ENCODE measurements at places on chromosomes 7 and 10. TPM values are rescaled to one million over a fixed set of nuclear protein-coding genes. Genes with fewer than 3 reads are reported as not detected.

FBXO24 gene
- not detected for total RNA-seq

DNA sequence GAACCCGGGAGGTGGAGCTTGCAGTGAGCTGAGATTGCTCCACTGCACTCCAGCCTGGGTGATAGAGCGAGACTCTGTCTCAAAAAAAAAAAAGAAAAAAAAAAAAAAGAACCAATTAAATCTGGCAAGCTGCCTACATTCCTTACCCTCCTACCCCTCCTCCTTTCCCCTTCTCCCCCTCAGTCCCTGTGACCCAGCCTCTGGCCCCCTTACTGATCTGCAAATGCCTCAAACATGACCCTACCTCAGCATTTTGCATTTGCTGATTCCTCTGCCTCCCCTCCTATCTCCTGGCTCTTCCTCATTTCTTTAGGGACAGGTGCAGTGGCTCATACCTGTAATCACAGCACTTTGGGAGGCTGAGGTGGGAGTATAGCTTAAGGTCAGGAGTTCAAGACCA is 19.3 kb downstream of the CDHR3 start:
- no peaks in the 10 kb centered on the region for H3K36me3 ChIP-seq
- no peak overlapping the region for H3K4me3 ChIP-seq
- no peak overlapping the region for H3K27ac ChIP-seq

DNA sequence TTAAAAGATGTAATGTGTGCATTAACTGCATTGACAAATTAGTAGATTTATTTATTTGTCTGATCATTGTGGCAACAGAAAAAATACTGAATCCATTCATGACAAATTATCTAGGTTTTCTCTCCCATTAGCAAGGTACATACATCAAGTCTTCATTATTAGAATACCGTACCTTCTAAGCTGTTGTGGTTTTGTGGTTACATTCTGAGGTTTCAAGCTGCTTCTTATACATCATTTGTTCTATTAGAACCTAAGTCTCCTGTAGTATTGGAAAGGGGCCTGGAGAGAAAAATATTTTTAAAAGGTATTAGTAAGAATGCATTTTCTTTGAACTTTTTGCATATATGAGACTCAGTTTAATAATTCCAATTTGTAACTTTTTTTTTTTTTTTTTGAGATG is 26.3 kb upstream of the CACNB2 start:
- no peaks in the 10 kb centered on the region for H3K4me1 ChIP-seq
- H3K27me3 ChIP-seq, result no peaks in the 10 kb centered on the region
- H3K4me3 ChIP-seq, result no peak overlapping the region
- H3K36me3 ChIP-seq, result no peaks in the 10 kb centered on the region
- no peak overlapping the region for H3K27ac ChIP-seq

DNA sequence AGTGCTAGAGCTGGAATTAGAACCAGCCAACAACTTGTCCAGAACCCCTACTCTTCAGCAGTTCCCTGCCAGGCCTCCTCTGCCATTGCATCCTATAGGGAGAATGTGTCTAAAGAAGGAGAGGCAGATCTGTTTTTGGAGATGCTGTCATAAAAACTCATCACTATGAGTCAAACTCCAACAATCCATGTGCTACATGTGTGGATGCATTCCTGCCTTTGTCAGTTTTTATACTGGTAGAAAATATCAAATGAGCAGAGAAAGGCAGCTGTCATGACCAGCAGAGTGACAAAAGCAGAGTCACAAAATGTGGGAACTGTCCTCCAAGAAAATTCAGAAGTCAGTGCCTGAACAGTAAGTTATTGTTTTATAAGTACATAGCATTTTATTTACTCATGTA is 93.0 kb downstream of the ABLIM1 start:
- no peaks in the 10 kb centered on the region for H3K4me1 ChIP-seq
- no peaks in the 10 kb centered on the region for H3K36me3 ChIP-seq
- no peak for DNase-seq
- no peak overlapping the region for H3K27ac ChIP-seq
